ENCODE measurements at places on chromosomes 2 and 18.

- no peak for DNase-seq
Observed at GRCh38 chr2:197931661-197932312, 127.4 kb downstream of the PLCL1 start.

DNA sequence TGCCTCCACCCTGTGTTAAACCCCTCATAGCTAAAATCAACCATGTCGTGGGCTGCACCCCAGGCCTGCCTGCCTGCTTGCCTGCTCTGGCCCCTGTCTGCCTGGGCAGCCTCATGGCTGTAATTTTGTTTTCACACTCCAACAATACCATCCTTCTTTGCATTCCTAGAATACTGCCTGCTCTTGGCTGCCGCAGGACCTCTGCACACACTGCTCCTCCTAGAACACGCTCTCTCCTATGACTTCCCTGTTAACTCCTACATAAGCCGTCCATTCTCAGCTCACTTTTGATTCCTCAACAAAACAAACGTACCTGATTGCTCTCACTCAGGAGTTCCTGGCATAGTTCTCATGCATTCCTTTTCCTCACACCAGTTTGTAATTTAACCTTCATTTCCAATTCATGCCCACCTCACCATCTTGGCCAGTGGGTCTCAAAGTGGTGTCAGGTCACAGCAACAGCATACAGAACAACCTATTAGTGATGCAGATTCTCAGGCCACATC, 2.5 kb downstream of the UXS1 start:
- no peak for DNase-seq

DNA sequence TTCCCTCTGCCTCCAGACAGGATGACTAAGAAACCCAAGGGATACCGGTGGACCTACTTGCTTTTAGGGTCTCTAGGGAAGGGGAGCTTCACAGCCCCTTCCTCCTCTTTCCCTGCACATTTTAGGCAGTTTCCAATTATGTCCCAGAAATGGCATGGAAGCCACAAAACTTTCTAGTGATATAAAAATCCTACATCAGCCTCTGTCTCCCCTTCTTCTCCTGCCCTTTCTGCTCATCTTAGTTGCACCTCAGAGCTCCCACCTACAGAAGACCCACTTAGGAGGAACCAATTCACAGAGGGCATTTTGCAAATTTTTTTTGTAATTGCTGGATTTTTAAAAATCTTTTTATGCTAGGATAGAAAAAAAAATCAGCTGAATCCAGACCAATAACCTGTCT, 263.1 kb downstream of the TNS1 start:
- DNase-seq, result no peak

DNA sequence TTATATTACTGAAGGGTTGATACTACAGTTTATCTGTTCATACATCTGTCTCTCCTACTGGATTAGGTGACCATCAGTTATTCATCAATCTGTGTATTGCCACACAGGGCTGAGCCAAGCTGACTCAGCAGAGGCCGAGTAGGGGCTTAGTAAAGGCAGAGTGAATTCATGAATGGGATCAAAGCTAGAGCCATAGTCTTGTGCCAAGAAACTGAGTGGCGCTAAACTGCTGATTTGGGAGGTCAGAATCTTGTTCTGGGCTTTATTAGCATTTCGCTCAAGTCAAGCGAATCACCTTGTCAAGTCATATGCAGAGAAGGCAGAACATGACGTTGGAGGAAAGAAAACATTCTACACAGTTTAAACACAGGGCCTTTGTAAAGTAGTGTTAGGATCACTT, 34.1 kb downstream of the SOCS6 start:
- DNase-seq, result no peak

- DNase-seq, result no peak
Observed at GRCh38 chr18:23935804-23936203, 78.8 kb upstream of the TTC39C start.

All from stimulated activated CD4-positive, alpha-beta T cell treated with anti-CD3 and anti-CD28 coated beads, Interleukin-4, amount 100 ng/mL, for 4 hours (primary cell).